ENCODE measurements at places on chromosomes 12 and 14.
A peak's percentile ranks its signal among the peaks of the same experiment; 100 is the strongest.

- no peak for DNase-seq
Measured at GRCh38 chr12:120834489-120835303, 69.5 kb downstream of the SPPL3 start.

- DNase-seq, result no peak
Measured at GRCh38 chr12:69540987-69541386, 44.3 kb upstream of the CCT2 start.

DNA sequence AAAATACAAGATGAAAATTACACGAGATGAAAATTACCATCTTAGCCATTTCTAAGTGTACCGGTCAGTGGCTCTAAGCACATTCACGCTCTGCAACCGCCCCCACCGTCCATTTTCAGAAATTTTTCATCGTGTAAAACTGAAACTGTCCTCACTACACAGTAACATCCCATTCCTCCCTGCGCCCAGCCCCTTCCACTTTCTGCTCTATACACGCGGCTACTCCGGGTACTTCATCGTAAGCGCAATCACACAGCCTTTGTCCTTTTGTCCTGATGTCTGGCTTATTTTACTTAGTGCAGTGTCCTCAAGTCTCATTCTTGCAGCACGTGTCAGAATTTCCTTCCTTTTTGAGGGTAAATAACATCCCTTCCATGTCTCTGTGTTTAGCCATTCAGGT, 3.6 kb upstream of the GPR132 start:
- DNase-seq, result no peak

- DNase-seq, result no peak
Measured at GRCh38 chr12:104446646-104447421, 9.9 kb upstream of the CHST11 start.

DNA sequence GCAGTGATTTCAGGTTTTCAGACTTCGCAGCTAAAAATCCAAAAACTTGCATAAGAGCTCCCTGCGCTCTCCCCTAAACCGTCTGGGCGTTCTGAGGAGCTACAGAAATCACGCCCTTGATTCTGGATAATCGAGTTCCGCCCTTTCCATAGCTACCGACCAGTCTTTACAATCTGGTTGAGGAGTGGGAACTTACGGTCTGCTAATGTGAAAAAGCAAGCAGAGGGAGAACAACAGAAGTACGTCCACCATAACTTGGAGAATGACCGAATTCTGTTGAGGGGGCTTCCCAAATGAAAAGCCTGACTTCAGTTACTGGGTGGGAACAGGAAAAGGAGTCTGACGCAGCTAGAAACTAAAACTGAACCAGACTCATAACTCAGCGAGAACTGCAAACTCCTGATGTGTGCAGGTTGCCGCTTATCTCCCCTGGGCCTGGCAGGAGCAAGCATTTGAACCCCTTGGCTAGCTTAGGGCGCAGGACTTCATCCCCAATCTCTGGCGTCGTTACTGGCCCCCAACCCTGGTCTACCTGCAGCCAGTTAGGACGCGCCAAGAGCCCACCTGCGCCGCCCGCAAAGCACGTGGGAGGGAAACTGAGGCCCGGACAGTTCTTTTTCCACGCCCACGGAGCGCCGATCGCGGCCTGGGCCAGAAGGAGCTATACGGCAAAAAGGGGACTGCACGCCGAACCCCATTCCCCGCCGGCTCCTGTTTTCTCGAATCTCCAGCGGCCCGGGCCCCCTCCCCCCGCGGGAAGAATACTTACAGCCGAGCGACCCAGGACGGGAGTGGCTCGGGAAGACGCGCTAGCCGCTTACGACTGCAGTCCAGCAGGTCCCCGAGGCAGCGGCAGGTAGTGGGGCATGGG, 838 bp downstream of the LRIG3 start:
- DNase-seq, result peak; percentile 24

GRCh38 chr12:5480938-5481303, 49.0 kb downstream of the NTF3 start:
- no peak for DNase-seq

- peak; percentile 17 for DNase-seq
Measured at GRCh38 chr12:45644541-45644940, 85.0 kb upstream of the ARID2 start.

GRCh38 chr12:65335021-65335714, 56.7 kb downstream of the MSRB3 start:
- peak; percentile 10 for DNase-seq

- no peak for DNase-seq
Measured at GRCh38 chr12:52837781-52838608, 3.9 kb upstream of the KRT79 start.

DNA sequence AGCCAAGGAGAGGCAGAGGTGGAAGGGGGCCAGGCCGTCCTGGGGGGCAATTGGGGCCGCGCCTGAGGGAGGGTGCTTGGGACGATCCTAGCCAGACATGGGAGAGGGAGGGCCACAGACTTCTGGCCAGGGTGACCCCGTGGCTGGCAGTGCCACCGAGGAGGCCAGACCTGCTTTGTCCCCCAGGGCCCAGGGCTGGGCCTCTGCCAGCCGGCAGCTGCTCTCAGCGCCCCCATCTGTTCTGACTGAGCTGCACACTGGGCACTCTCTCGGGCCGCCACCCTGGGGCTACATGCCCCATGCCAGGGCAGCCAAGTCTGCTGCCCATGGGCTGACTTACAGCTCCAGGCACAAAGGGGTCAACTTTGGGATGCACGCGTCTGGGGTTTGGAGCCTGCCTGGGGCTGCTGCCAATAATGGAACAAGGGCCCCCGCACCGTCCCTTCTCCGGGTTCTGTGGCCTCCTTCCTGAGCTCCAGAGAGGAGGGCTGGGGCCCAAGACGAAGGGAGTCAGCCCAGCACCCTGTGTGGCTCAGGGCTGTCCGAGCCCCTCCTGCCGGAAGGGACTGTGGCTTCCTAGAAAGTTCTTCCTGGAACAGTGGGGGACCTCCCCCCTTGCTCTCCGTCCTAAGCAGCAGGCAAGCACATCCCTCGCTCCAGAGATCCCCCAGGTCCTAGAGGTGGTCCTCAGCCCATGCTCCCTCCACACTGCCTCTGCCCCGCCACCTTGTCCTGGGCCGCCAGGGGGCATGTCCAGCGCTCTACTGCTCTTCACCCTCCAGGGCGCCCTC, 1.1 kb downstream of the ADSS1 start:
- peak; percentile 37 for DNase-seq
